Endothelial cell of umbilical vein (primary cell): ENCODE measurements at places on chromosomes 3 and 15.

- H3K27ac ChIP-seq: no peak overlapping the region
- H3K27me3 ChIP-seq: no peaks in the 10 kb centered on the region
- no peak overlapping the region for H3K4me3 ChIP-seq
- peaks cover 15% of the 10 kb centered on the region for H3K36me3 ChIP-seq
- peaks cover 21% of the 10 kb centered on the region for H3K4me1 ChIP-seq
- DNase-seq: no peak
These were observed 8.6 kb downstream of the TLE3 start for GRCh38 chr15:70088887-70089691.

DNA sequence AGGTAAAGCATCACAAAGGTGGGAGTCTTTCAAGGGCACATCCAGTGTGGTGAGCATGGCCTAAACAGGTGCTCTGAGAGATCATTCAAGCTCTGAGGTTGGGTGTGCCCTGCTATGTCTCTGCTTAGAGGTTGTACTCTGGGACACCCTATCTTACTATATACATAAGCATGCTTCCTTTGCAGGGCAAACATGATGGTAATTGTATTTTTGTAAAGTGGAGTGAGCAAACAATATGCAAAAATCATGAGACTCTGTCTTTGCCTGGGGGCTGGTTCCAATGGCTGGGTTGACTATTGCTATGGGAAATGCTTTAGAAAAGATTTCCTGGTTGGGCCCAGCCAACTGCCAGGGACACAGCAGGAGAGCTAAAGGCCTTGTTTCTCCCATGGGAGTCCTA lies 315.1 kb upstream of the TLE3 start:
- H3K27me3 ChIP-seq: no peaks in the 10 kb centered on the region
- H3K27ac ChIP-seq: no peak overlapping the region
- no peak overlapping the region for H3K4me3 ChIP-seq
- no peak for DNase-seq

GRCh38 chr3:131922356-131922755 lies 112.5 kb downstream of the CPNE4 start:
- no peaks in the 10 kb centered on the region for H3K27me3 ChIP-seq
- no peak for DNase-seq
- H3K4me3 ChIP-seq: no peak overlapping the region

GRCh38 chr3:147411815-147412241 lies 2.7 kb downstream of the ZIC1 start:
- peaks cover 89% of the 10 kb centered on the region for H3K27me3 ChIP-seq
- H3K27ac ChIP-seq: no peak overlapping the region
- H3K36me3 ChIP-seq: no peaks in the 10 kb centered on the region
- DNase-seq: no peak
- peaks cover 6% of the 10 kb centered on the region for H3K4me1 ChIP-seq

GRCh38 chr3:14151471-14152083 lies 26.7 kb downstream of the TMEM43 start:
- H3K4me1 ChIP-seq: peaks cover 2% of the 10 kb centered on the region
- no peak overlapping the region for H3K4me3 ChIP-seq
- peaks cover 4% of the 10 kb centered on the region for H3K36me3 ChIP-seq
- no peak overlapping the region for H3K27ac ChIP-seq
